Mesendoderm (in vitro differentiated cells): ENCODE measurements at places on chromosomes 1 and 21.
A peak's percentile ranks its signal among the peaks of the same experiment; 100 is the strongest.

GRCh38 chr1:85496941-85497582 lies 32.1 kb upstream of the DDAH1 start:
- H3K36me3 ChIP-seq: no peaks in the 10 kb centered on the region
- H3K4me1 ChIP-seq: peaks cover 4% of the 10 kb centered on the region
- H3K27me3 ChIP-seq: no peaks in the 10 kb centered on the region
- no peak for DNase-seq

DNA sequence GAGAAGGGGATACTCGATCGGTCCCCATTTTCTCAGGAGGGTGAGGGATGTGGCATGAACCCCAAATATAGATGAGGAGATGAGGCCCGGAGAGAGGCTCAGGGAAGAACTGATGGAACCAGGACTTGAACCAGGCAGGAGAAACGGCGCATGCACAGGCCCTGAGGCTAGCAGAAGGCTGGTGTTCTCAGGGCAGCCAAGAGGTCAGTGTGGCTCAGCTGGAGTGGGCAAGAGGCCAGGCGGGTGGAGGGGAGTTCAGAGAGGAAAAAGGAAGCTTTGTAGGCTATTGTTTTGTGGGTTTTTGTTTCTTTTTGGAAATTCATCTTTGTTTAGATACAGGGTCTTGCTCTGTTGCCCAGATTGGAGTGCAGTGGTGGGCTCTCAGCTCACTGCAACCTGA lies 122.0 kb downstream of the LACTBL1 start:
- no peaks in the 10 kb centered on the region for H3K27me3 ChIP-seq
- H3K36me3 ChIP-seq: no peaks in the 10 kb centered on the region
- DNase-seq: no peak
- no peak overlapping the region for H3K27ac ChIP-seq

GRCh38 chr1:110811529-110811928 lies 61.4 kb upstream of the CD53 start:
- H3K27ac ChIP-seq: no peak overlapping the region
- no peaks in the 10 kb centered on the region for H3K27me3 ChIP-seq
- no peaks in the 10 kb centered on the region for H3K36me3 ChIP-seq
- no peak overlapping the region for H3K4me3 ChIP-seq
- no peak for DNase-seq
- no peaks in the 10 kb centered on the region for H3K4me1 ChIP-seq

GRCh38 chr1:227944931-227945890 lies 2.5 kb downstream of the WNT9A start:
- no peak overlapping the region for H3K27ac ChIP-seq
- H3K4me3 ChIP-seq: no peak overlapping the region
- no peaks in the 10 kb centered on the region for H3K36me3 ChIP-seq
- no peak for DNase-seq
- H3K27me3 ChIP-seq: no peaks in the 10 kb centered on the region

DNA sequence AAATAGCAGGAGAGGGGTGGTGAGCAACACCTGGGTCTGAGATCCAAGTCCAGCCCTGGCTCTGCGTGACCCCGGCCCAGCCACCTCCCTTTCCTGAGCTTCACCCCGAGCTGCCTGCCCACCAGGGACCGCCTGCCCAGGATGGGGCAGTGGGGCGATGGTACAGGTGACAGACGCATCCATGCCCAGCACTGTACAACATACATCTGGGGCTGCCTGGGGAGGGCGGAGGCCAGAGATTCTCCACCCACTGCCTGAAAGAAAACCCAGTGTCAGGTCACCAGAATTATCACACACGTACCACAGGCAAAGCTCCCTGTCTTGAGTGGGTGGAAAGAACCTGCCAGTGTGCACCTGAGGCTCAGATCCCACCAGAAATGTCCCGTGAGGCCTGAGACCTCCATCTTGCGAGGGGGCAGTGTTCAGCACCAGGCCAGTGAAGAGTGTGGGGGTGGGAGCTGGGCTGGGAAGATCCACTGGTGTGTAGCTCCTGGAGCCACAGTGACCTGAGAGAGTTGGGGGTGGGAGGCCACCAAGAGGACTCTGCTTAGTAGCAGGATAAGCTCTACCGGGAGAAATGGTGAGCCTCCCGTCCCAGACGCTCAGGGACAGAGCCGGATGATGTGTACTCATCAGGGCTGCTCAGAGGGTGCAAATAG lies 81.5 kb downstream of the DMRTB1 start:
- DNase-seq: no peak
- no peaks in the 10 kb centered on the region for H3K27me3 ChIP-seq
- H3K4me3 ChIP-seq: no peak overlapping the region

DNA sequence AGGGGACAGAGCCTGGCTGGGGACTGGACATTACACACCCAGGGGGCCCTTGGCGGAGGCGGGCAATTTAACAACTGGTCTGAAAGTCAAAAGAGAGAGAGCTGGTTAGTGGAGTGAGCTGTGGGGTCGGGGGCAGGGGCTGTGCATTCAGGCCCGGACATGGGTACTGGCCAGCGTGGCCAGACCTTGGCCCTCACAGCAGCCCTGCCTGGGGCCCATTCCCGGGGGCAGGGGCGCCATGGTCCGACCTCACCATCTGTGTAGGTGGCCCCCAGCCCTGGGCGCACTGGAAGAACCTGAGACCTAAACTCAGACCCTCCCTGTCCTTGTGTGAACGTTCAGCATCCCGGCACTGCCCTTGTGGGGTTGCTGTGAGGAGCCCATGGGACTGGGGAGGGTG lies 5.0 kb downstream of the CLDN19 start:
- H3K36me3 ChIP-seq: no peaks in the 10 kb centered on the region
- no peak overlapping the region for H3K27ac ChIP-seq
- H3K27me3 ChIP-seq: no peaks in the 10 kb centered on the region
- H3K4me1 ChIP-seq: peaks cover 2% of the 10 kb centered on the region
- no peak for DNase-seq
- H3K4me3 ChIP-seq: no peak overlapping the region

DNA sequence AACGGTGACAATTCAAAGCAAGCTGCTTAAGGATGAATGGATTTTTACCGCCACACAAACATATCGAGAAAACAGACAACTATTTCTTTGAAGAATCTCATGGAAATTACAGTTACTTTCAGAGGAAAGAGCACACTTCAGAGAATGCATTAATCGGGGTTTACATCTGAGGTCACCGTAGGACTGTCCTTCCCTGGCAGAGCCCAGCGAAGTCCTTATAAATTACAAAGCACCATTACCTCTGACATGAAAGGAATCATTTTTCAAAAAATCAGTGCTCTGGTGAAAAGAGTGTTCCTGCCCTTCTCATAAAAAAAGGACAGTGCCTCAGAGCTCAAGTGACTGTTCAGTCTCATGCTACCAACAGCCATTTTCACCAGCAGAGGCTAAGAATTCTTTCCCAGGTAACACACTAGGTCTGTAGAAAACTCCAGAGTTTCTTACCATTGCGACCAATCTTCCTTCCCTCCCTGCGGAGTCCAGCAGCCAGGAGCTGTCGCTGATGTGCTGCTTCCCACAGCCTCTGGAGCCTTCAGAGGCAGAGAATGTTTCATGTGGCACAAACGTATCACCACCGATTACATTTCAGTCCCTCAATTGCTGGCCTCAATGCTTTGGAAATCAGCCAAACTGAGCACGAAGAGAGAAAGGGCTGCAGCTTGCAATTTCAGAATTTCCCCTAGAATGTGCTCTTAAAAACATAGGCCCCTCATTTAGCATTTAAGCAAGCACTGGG lies 75.4 kb downstream of the PLD5 start:
- peak; percentile 2 for DNase-seq
- no peak overlapping the region for H3K4me3 ChIP-seq
- no peaks in the 10 kb centered on the region for H3K36me3 ChIP-seq
- H3K27ac ChIP-seq: no peak overlapping the region
- H3K4me1 ChIP-seq: no peaks in the 10 kb centered on the region
